MCF 10A (cell line): ENCODE measurements at places on chromosomes 2 and 18.

DNA sequence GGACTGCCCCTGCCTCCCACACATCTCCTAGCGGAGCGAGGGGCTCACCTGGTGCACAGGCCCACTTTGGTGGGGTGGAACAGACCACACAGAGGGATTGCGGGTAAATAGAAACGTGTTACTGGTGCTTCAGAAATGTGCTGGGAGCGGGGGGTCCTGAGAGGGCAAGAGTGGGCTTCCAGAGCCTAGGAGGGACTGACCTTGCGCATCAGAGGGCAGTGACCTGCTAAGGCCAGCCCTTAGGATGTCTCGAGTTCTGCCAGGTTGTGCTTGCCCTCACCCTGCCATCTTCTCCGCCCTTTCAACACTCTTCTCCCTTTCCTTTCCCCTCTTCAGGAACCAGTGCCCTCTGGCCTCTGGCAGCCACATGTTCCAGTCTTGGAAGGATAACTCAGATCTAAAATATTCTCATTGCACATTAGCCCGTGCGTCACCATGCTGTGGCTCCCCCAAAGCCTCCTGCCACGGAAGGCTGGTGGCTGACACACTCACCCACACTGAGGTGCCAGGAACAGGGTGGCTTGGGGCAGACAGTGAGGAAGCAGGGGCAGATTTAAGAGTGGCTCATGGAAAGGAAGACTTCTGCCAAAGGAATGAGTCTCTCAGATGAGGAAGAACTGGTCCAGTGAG is 89.6 kb downstream of the MCFD2 start:
- H3K36me3 ChIP-seq = no peaks in the 10 kb centered on the region
- no peak for DNase-seq
- no peak overlapping the region for H3K4me3 ChIP-seq

- H3K36me3 ChIP-seq = no peaks in the 10 kb centered on the region
- H3K27me3 ChIP-seq = no peaks in the 10 kb centered on the region
- H3K27ac ChIP-seq = peak overlapping the region; percentile 49
- H3K4me3 ChIP-seq = no peak overlapping the region
- peaks cover 7% of the 10 kb centered on the region for H3K4me1 ChIP-seq
- DNase-seq = peak; percentile 17
Observed at GRCh38 chr2:19474128-19474527, 115.7 kb upstream of the OSR1 start.

DNA sequence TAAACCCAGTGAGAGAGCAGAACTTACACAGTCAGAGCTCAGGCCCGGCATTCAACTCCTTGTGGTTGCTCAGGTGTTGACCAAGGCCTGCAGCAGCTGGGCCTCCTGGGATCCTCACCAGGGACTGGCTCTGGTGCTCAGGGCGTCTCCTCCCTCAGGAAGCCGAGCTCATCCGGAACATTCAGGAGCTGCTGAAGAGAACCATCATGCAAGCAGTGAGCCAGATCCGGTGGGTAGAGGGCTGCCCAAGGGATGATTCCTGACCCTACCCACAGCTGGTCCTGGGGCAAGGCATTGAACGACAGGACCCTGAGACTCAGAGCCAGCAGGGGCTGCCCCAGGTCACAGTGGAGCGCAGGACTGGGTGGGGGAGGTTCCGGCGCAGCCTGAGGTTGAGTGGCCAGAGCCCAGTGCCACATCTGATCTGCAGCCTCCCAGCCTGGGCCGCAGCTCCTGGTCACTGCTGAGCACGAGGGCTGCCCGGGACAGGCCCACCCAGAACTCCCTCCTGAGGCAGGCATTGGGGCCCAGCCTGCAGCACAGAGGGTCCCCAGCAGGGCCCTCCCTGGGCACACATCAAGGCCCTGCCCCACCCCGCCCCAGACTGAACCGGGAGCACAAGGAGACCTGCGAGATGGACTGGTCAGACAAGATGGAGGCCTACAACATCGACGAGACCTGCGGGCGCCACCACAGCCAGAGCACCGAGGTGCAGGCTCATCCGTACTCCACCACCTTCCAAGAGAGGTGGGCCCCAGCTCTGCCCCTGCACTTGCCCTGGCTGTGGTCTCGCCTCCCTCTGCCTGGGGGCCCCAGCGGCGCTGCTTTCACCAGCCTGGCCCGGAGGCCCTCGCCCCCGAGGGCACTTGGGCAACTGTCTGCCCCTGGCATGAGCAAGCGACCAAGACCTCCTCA is 2.4 kb downstream of the TEKT4 start:
- no peak overlapping the region for H3K27ac ChIP-seq
- no peak for DNase-seq
- no peak overlapping the region for H3K4me3 ChIP-seq
- peaks cover 13% of the 10 kb centered on the region for H3K27me3 ChIP-seq
- no peaks in the 10 kb centered on the region for H3K4me1 ChIP-seq

GRCh38 chr2:168375195-168375798 is 80.8 kb upstream of the CERS6 start:
- no peaks in the 10 kb centered on the region for H3K36me3 ChIP-seq
- H3K27ac ChIP-seq = no peak overlapping the region
- no peak overlapping the region for H3K4me3 ChIP-seq
- H3K4me1 ChIP-seq = no peaks in the 10 kb centered on the region

DNA sequence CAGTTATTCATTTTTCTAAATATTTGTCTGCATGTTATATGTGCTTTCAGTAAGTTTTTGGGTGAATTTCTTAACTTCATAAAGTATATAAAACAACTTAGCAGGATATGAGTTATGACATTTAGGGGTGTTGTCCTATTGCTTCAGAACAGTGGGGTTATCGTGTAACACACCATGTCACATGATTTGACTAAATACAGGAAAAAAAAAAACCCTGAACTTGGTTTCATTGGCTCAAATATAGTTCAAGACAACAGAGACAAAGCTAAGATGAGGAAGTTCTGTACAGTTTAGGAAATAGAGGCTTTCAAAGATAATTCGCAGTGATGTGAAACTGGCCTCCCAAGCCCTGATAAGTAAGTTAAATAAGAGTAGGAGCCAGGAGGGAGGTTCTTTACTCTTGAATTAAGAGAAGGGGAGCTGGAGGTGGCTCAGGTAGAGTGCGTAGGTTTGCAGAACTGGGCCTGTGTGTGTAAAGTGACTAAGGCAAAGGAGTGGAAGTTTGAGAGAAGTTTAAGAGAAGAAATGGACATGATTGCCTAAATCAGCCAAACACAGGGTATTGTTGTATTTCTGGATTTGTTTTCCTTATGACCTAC is 53.9 kb downstream of the LIMS1 start:
- peak overlapping the region; percentile 96 for H3K27ac ChIP-seq
- peaks cover 70% of the 10 kb centered on the region for H3K4me1 ChIP-seq
- H3K27me3 ChIP-seq = no peaks in the 10 kb centered on the region
- DNase-seq = peak; percentile 48

GRCh38 chr2:111618226-111618977 is 265.6 kb downstream of the ANAPC1 start:
- DNase-seq = peak; percentile 52
- peaks cover 5% of the 10 kb centered on the region for H3K36me3 ChIP-seq
- H3K4me1 ChIP-seq = peaks cover 35% of the 10 kb centered on the region
- no peaks in the 10 kb centered on the region for H3K27me3 ChIP-seq

- peaks cover 16% of the 10 kb centered on the region for H3K27me3 ChIP-seq
- H3K4me1 ChIP-seq = peaks cover 6% of the 10 kb centered on the region
- H3K27ac ChIP-seq = no peak overlapping the region
- no peak overlapping the region for H3K4me3 ChIP-seq
- no peaks in the 10 kb centered on the region for H3K36me3 ChIP-seq
Observed at GRCh38 chr2:60414495-60415138, 138.8 kb downstream of the BCL11A start.

- H3K4me3 ChIP-seq = no peak overlapping the region
- H3K27ac ChIP-seq = peak overlapping the region; percentile 79
- H3K4me1 ChIP-seq = peaks cover 46% of the 10 kb centered on the region
- DNase-seq = peak; percentile 35
- H3K27me3 ChIP-seq = no peaks in the 10 kb centered on the region
Observed at GRCh38 chr2:237727363-237727762, 71.2 kb upstream of the RBM44 start.

DNA sequence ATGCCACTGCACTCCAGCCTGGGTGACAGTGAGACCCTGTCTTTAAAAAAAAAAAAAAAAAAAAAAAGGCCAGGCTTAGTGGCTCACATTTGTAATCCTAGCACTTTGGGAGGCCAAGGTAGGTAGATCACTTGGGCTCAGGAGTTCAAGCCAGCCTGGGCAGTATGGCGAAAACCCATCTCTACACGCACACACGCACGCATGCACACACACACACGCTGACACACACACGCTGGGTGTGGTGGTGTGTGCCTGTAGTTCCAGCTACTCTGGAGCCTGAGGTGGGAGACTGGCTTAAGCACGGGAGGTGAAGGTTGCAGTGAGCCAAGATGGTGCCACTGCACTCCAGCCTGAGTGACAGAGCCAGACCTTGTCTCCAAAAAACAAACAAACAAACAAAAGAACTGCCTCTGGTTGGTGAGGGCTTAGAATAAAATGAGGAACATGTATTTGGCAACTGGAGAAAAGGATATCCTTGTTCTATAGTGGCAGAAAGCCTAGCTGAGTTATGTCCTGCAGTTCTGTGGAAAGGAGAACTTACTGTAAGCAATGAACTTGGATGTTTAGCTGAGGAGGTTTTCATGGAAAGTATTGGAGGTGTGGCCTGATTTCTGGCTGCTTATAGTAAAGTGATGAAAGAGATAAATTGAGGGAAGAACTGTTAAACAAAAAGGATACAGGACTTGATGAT is 34.0 kb downstream of the HAT1 start:
- peaks cover 23% of the 10 kb centered on the region for H3K36me3 ChIP-seq
- H3K4me1 ChIP-seq = peaks cover 36% of the 10 kb centered on the region
- no peak overlapping the region for H3K4me3 ChIP-seq
- no peaks in the 10 kb centered on the region for H3K27me3 ChIP-seq
- DNase-seq = no peak

GRCh38 chr2:85394261-85394681 is 15.9 kb downstream of the CAPG start:
- H3K4me3 ChIP-seq = no peak overlapping the region
- H3K27ac ChIP-seq = peak overlapping the region; percentile 35
- H3K4me1 ChIP-seq = peaks cover 6% of the 10 kb centered on the region
- DNase-seq = peak; percentile 14
- H3K36me3 ChIP-seq = peaks cover 56% of the 10 kb centered on the region

DNA sequence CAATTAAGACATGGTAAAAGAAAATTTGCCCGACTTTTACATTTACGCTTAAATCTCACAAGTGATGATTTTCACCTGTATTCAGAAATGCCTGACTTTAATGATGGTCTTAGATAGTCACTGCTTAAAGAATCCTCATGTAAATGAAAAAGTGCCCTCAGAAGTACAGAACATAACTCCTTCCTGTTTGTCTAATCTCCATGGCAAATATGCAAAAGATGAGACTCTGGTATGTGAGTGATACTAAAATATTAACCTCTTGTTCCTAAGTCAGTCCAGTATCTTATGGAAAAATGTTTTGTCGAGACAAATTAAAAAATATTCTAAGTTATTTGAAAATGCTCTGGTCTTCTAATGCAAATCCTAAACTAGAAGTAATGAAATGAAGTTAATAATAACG is 29.2 kb downstream of the KCTD1 start:
- no peak for DNase-seq
- H3K27me3 ChIP-seq = no peaks in the 10 kb centered on the region
- peaks cover 16% of the 10 kb centered on the region for H3K4me1 ChIP-seq

- no peak overlapping the region for H3K4me3 ChIP-seq
- no peaks in the 10 kb centered on the region for H3K36me3 ChIP-seq
- no peaks in the 10 kb centered on the region for H3K27me3 ChIP-seq
- peak; percentile 82 for DNase-seq
- peak overlapping the region; percentile 77 for H3K27ac ChIP-seq
- peaks cover 52% of the 10 kb centered on the region for H3K4me1 ChIP-seq
Observed at GRCh38 chr18:3153107-3153704, 66.6 kb downstream of the MYOM1 start.

GRCh38 chr2:240433973-240434727 is 1.3 kb upstream of the GPC1 start:
- no peaks in the 10 kb centered on the region for H3K27me3 ChIP-seq
- peak overlapping the region; percentile 86 for H3K27ac ChIP-seq
- peak overlapping the region; percentile 85 for H3K4me3 ChIP-seq
- peak; percentile 98 for DNase-seq
- no peaks in the 10 kb centered on the region for H3K36me3 ChIP-seq
- H3K4me1 ChIP-seq = peaks cover 23% of the 10 kb centered on the region

DNA sequence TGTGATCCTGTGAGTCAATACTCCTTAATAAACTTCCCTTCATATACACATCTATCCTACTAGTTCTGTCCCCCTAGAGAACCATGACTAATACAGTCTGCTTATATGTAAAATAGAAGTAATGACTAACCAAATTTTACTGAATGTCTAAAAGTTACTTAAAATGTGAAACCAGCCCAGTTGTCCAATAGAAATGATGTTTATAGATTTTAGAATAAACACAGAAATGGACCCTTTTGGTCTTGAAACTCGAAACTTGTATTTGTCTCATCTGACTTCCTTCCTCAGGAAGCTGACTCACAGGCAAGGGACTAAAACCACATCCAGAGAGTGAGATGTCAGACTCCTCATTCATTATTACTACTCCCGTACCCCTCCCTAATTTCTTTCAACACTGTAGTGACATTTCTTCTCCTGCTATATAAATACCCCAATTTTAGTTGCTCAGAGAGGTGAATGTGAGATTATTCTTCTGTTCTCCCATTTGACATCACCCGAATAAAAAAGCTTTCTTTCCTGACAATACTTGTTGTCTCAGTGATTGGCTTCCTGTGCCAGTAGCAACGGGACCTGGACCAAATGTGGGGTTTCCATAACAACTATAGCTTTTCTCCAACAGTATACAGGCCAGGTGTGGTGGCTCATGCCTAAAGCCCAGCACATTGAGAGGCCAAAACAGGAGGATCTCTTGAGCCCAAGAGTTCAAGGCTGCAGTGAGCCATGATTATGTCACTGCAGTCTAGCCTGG is 486.0 kb downstream of the ERBB4 start:
- no peak overlapping the region for H3K27ac ChIP-seq
- H3K4me1 ChIP-seq = no peaks in the 10 kb centered on the region
- DNase-seq = peak; percentile 25
- H3K4me3 ChIP-seq = no peak overlapping the region
- H3K36me3 ChIP-seq = no peaks in the 10 kb centered on the region
- H3K27me3 ChIP-seq = peaks cover 11% of the 10 kb centered on the region

DNA sequence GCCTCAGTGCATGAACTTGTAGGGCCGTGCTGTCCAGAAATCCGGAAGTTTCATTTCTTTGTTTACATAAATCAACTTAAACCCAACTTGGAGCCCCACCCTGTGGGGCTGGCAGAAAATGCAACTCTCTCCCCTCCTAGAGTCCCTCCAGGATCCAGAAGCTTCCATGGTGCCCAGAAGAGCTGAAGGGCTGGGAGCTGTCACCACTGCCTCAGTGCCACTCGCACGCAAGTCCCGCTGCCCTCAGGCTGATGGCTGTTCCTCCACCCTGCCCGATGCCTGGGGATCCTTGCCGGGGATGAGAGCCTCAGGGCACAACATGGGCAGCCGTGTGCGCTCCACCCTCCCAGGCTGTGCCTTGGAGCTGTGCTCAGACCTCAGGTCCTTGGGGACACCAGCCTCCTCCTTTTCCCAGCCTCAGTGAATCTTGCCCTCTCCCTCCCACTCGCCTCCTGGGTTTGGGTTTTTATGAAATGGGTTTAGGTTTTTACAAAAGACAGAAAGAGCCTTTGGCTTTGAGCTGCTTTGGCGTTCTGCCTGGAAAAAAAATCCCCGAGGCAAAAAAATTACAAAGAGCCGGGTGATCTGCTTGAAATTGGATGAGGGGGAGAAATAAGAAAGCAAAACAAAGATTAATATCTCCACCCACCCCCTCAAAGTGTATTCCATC is 155.2 kb downstream of the TWIST2 start:
- H3K36me3 ChIP-seq = no peaks in the 10 kb centered on the region
- H3K27ac ChIP-seq = peak overlapping the region; percentile 51
- H3K4me1 ChIP-seq = peaks cover 9% of the 10 kb centered on the region
- H3K4me3 ChIP-seq = peak overlapping the region; percentile 28
- DNase-seq = peak; percentile 62
- H3K27me3 ChIP-seq = peaks cover 5% of the 10 kb centered on the region
